ENCODE measurements at places on chromosomes 4 and X.
A peak's percentile ranks its signal among the peaks of the same experiment; 100 is the strongest.

- peak; percentile 65 for DNase-seq
Observed at GRCh38 chrX:34638116-34638515, 19.0 kb downstream of the TMEM47 start.

GRCh38 chr4:61485056-61485455, 284.9 kb downstream of the ADGRL3 start:
- DNase-seq = no peak

DNA sequence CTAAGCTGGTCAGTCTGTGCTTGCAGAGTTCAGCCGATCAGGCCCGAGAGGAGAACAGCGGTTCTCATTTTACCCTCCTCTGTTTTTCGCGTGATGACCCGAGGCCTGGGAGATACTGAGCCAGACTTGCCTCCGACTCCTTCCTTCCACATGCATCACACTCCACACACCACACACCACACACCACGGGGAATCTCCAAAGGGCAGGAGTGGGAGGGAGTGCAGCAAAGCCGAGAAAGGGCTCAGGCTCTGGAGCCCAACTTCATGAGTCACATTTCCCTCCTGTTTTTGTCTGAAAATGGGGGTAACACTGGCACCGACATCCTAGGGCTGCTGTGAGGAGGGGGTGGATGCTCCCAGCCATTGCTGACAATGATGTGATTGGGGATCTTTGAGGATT, 38.9 kb downstream of the TKTL1 start:
- peak; percentile 30 for DNase-seq

- DNase-seq = no peak
Observed at GRCh38 chr4:153787061-153787560, 1.8 kb downstream of the SFRP2 start.

- DNase-seq = no peak
Observed at GRCh38 chr4:55635282-55635681, 816 bp downstream of the NMU start.

DNA sequence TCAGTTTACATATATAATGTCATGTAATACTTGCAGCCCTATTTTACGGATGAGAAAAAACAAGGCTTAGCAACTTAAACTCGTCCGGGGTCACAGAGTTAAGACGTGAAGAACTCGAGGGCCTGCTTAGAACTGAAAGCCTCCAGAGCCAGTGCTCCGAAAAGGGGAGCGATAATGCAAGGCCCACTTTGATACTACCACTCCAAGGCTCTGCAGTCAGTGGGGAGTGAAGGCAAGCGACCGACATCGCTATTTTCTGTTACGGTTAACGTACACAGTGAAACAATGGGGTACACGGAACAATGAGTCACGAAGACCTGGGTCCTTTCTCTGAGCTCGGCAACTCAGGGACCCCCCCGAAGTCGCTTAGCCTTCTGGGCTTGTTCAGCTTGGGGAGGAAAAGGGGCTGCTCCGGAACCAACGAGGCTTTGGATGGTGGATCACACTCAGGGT, 965 bp downstream of the PPA2 start:
- no peak for DNase-seq

DNA sequence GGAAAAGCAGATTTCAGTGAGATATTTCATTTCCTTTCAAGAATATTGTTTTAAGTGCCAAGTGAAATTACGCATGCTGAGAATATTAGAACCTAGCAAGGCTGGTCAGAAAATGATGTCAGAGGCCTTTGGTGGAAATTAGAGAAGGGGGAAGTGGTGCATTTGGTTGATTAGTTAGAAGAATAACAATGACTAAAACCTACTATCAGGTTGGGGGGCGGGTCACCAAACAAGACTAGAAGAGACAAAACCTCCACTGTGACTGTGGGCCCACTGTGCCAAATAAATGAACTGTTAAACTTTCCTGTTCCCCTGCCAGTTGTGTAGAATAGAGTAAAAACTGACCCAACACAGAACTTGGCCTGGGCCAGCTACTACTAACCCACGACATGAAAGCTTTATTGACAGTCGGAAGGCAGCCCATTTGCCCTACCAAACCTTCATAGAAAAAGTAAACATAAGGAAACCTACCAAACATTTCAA, 2.9 kb downstream of the RAPGEF2 start:
- DNase-seq = peak; percentile 87

DNA sequence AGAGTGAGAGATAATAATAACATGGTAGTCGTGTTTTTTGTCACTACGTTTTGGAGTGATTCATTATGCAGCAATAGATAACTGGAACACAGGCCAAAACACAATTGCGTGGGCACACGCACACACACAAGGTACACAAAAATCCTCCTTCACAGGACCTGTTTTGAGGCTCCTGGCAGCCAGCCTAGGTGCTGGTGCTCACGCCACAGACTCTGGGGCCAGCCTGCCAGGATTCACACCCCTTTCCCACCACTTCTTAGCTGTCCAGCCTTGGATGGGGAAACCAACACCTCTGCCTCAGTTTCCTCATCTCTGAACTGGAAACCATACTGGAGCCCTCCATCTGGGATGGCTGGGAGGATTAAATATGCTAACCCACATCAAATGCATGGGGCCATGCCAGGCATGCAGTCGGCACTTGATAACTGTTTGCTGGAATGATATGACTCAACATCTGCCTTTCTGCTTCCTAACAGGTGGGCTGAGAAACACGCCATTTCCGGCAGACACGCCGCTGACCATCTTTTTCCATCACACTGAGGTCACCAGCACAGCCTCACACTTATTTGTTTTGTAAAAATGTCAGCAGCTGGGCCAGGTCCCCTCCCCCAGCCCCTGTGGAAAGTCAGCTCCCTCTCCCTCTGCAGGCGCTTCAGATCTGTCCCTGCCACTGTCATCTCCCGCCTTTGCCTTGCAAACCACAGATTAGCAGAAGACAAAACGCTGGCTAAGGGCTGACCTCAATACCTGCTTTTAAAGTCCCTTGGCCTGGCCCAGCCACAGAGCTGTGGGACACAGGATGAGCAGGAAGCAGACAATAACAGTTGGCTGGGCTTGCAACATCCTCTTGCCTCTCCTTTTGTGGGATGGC, 237.5 kb downstream of the BCOR start:
- DNase-seq = peak; percentile 88

DNA sequence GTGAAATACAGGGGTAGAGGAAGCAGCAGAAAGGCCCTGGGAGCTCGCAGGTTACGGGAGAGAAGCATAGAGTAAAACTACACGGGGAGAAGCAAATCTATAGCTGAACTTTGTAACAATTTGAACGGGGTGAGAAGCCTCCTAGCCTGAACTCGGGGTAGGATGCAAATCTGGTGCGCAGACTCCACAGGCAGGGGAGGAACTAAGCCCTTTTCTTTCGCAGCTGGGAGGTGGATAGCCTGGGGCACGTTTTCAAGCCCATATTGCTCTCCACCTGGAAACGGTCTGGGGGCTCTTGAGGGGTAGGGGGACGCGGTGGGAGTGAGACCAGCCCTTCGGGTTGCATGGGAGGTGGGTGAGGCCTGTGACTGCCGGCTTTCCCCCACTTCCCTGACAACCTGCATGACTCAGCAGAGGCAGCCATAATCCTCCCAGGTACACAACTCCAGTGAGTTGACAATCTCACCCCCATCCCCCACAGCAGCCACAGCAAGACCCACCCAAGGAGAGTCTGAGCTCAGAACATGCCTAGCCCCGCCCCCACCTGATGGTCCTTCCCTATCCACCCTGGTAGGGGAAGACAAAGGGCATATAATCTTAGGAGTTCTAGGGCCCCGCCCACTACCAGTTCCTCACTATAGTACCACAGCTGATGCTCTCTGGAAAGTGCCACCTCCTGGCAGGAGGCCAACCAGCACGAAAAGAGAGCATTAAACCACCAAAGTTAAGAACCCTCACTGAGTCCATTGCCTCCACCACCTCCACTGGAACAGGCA, 29.9 kb downstream of the SOWAHB start:
- DNase-seq = no peak

DNA sequence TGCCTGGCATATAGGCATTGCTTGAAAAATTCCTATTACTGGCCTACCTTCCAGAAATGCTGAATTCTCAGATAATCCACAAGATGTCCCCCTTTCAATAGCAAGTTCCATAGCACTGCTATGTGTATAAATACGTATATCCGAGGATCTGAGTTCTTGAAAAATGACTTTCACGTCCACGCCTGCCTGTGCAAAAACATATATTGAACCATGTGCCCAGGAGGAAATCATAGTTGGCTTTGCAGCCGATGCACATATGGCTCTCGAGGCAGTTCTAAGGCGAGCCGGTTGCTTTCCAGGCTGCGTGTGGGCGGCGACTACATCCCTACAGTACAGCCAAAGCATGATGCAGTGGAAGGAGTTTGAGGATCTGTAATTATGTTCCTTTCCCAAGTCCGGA, 55.4 kb upstream of the ESX1 start:
- peak; percentile 47 for DNase-seq

DNA sequence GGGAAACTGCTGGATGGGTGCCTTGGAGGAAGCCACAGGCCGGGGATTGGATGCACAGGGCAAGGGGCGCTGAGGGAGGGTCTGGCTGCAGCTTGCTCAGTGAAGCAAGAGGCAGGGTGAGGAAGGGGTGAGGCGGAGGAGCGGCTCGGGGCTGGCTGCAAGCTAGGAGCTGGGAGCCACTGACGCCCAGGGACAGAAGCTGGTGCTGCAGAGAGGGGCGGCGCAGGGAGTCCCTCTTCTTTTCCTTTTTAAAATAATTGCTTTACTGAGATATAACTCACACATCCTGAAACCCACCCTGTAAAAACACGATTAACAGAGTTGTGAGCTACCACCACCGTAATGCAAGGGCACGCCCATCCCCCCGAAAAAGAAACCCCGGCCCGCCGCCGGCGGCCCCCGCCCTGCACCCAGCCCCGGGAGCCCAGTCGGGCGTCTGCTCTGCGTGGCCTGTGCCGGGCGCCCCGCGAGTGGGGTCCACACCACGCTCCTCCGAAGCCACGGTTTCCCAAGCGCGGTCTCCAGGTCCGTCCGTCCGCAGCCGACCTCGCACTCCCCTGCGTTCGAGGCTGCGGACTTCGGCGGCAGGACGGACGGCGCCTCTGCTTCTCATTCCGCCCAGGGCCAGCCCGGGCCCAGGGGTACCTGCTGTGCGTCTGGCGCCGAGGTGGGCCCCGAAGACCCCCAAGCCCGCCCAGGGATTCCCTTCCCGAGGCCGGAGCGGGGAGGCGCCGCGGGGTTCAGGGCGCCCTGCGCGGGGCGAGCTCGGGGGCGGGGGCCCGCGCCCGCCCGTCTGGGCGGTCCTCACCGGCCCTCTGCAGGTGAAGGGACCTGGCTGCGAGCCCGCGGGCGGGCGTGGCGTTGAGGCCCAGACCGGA, 866 bp upstream of the UVSSA start:
- peak; percentile 48 for DNase-seq

DNA sequence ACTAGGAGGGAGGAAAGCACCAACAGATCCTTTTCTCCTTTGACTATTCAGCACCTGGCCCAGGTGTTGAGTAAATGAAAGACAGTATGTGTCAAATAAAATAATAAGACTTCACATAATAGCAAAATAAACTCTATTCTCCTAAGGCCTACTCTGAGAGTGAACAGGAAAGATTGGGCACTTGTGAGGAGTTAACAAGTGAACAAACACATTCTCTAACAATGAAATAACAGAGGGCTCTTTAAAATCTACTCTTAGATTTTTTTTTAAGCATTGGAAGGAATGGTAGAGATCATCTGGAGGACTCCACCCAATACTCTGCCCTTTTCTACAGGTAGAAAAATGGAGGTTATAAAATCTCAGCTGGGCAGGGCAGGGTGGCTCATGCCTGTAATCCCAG, 39.1 kb upstream of the NOCT start:
- no peak for DNase-seq

DNA sequence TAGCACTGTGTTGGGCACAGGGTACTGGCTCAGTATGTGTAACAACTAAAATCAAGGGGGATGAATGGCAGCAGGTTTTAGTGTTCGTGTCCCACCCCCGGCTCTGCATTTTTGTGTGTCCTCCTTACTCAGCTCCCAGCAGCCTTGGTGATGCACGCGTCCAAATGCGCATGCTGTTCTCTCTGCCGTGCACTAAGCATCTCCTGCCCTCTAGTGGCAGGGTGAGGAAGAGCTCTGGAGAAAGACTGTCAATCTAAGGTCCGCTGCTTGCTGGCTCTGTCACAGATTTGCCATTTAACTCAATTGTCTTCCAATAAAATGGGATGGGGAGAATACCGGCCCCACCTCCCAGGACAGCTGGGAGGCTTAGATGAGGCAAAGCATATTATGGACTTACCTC, 61.4 kb downstream of the WFS1 start:
- peak; percentile 62 for DNase-seq

DNA sequence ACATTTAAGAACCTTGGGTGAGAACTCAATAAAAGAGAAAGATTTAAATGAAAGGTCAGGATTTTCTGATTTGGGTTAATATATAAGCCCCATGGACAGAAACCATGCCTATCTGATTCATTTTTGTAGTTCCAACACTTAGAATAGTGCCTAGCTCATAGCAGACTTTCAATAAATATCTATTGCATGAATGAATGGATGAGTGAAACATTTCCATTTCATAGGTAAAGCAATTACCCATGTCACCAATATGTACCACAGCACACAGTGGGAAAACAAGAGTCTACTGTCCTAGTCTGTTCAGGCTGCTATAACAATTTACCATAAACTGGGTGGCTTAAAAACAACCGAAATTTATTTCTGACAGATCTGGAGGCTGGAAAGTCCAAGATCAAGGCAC, 63.9 kb upstream of the PTPN13 start:
- DNase-seq = no peak

DNA sequence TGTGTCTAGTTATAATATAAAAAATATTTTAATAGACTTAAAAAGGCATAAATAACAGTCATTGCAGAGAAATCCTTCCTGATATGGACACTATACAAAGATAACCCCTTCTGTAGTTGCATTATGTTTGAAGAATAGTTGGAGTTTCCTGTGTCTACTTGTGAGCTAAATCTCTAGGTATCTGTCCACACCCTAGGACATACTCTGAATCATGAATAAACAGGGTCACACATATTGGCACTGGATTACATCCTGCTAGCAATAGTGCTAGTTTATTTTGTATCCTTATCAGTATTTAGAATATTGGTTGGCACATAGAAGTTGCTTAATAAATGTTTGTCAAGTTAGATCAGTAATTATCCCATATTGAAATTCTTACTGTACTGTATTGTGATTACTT, 173.9 kb downstream of the GRXCR1 start:
- no peak for DNase-seq

- no peak for DNase-seq
Observed at GRCh38 chr4:153438916-153439756, 27.0 kb upstream of the TMEM131L start.

DNA sequence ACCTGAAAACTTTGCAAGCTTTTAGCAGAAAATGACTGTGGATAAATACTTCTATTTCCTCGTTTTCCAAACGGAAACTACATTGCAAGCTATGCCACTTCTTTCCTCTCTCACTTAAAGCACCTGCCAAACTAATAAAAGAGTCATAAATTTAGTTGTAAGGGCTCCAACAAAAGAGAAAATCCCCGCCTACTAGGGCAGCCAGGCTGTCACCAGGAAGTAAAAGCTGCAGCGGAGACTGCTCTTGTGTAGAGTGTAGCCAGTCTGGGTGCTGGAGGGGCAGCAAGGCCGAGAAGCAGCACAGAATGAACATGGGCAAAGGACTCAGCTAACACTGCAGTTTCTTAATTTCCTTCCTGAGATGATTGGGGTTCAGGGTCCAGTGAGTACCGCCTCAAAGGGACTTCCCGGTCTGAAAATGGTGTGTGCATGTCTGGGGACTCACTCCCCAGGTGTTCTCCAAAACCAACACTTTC, 89.3 kb upstream of the MAML3 start:
- DNase-seq = peak; percentile 58
